Fibroblast of skin of back (primary cell): ENCODE measurements at places on chromosomes 1 and 21.

GRCh38 chr1:227306689-227307088 lies 11.6 kb downstream of the CDC42BPA start:
- DNase-seq = no peak

DNA sequence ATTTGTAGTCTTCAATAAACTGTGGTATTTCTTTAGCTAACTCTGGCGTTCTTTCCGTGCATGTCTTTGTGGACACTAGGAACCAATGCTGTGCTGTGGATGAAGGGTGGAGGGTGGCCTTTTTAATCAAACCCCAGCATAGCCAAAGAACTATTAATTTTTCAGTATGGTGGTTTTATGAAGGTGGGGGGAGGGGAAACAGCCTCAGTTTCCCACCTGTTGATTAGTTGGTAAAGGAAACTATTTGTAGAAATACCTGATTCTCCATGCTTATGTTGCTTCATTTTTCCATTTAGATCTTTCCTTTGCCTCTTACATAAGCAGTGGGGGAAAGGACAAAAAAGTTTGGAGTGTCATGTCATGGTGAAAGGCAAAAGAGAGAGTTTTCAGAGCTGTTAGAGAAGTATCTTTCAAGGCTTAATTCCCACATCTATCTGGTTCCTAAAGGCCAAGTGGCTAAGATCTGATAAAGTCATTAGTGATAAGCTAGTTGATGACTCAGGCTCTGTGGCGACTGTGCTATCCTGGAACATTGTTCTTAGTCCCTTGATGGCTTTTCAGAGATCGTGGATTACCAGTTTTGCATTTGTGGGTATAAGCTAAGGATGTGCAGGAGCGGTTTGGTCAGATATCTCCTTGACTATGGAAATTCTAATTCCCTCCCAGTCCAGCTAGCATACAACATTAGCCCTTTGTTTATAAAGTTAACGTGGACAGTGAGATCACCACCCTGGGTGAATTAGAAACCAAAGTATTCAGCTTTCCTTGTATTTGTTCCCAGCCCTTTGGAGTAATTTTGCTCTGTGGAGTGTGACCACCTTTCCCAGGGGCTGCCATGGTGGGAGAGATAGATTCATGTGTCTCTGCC lies 8.7 kb upstream of the HAX1 start:
- DNase-seq = no peak

DNA sequence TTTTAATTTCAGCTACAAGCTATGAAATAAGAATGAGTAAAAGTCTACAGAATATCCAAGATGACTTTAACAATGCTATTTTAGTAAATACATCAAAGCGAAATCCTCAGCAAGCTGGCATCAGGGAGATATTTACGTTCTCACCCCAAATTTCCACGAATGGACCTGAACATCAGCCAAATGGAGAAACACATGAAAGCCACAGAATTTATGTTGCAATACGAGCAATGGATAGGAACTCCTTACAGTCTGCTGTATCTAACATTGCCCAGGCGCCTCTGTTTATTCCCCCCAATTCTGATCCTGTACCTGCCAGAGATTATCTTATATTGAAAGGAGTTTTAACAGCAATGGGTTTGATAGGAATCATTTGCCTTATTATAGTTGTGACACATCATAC lies 13.7 kb upstream of the CLCA1 start:
- DNase-seq = no peak

DNA sequence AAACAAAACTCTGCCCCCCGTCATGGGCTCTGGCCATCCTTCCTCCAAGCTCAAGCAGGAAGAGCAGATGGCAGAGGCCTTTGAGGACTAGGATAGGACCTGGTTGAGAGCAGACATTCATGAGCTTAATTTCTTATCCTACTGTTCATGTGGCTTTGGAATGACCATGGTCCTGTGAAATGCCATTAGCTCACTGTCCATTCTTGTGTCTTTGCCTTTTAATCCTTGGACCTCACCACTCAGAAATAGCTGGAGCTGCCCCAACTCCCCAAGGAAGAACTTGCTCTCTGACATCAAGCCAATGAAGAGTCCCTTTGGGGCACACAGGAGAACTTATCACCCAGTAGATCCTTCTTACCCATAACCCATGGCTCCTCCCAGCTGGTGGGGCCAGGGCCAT lies 11.6 kb upstream of the FAM20B start:
- no peak for DNase-seq
